ENCODE measurements at places on chromosomes 5 and 9. TPM values are rescaled to one million over a fixed set of nuclear protein-coding genes. Genes with fewer than 3 reads are reported as not detected.

DNA sequence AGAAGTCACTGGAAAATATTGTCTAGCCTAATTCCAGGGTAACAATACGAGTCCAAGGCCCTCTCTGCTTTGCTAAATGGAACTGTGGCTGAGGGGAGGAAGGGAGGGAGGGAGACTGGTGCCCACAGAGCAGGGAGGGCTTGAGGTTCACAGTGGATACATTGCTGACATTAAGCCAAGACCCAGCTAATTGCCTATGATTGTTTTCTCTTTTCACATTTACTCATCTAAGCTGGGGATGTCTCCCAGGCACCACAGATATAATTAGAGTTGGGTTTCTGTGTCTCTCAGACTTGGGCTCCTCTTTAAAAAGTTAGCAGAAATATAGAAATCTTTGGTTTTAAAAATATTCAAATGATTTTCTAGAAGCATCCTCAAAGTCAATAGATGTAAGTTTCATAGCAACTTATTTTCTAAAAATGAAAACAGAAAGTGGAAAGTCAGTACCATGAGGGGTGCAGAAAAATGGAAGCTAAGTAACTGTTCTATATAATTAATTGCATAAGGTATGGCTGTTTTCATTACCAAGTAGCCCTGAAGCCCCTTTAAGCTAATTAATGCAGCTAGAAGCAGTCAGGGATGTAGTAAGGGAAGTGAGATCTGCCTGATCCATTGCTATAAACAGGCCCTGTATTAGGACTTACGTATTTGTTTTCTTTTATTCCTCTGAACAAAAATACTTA is 259.8 kb downstream of the NDUFS4 start:
- DNase-seq = no peak

DNA sequence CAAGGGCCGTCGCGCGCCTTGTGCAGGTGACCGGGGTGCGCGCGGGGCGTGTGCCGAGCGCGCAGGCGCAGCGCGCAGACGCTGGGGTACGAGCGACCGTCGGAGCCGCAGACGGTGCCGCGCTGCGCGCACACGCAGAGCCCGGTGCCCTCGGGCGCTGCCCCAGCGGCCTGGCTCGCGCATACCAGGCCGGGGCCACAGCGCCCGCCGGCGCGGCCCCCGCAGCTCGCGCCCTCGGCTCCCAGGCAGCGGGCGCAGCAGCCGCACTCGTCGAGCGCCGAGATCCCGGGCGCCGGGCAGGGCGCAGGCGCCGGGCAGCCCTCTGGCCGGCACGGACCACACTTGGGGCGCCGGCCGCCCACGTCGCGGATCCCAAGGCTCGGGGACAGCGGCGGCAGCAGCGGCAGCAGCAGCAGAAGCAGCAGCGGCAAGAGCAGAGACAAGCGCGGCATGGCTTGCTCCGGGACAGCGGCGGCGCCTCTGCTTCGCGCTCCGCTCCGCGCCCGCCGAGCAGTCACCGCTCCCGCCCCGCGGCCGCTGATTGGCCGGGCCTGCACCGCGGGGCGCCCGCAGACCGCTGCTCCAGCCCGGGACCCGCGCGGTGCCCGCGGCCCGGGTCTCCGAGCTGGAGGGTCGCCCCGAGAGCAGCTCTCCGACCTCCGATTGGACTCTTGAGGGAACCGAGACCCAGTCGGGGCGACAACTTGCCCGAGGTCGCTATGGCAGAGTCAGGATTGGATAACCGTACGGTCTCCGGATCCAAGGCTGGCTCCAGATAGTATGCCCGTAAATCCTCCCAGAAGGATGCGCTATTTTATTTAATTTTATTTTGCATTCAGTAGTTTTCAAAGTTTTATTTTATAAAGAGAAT is at the start of gene IGFBPL1:
Gene IGFBPL1 (minus strand): TSS at position 482 of the 871 bp plus-strand sequence. CDS start 30 bp downstream, at position 452.
- DNase-seq = no peak

- DNase-seq = no peak
These were observed 33.8 kb downstream of the HTR1A start for GRCh38 chr5:63928451-63928850.

DNA sequence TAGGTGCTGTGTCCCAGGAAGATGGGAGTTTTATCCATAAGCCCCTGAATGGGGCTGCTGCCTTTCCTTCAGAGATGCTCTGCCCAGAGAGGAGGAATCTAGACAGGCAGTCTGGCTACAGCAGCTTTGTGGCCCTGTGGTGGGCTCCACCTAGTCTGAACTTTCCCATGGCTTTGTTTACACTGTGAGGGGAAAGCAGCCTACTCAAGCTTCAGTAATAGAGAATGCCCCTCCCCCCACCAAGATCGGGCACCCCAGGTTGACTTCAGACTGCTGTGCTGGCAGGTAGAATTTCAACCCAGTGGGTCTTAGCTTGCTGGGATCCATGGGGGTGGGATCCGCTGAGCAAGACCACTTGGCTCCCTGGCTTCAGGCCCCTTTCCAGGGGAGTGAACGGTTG is 100.9 kb upstream of the DPYSL3 start:
- DNase-seq = no peak

- peak; percentile 46 for DNase-seq
These were observed 192.1 kb upstream of the TRIM32 start for GRCh38 chr9:116494815-116495634.

GRCh38 chr9:71308454-71308853 is 187.0 kb upstream of the TRPM3 start:
- no peak for DNase-seq

DNA sequence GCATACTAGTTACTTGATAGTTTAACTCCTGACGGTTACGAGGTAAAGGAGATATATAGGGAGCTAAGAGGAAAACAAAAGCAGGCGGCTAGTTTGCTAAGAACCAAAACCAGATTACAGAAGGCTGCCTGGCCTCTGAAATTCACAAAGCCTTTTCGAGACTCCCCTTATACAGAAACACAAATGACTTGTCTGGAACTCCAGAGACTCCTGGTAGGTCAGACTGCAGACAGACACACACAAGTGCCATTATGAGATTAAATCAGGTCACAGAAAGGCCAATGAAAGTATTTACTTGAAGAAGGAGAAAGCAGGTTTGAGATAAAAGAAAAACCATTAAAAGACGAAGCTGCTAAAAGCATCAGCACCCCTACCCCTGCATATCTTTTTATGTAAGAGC is 142.5 kb upstream of the LRRTM2 start:
- DNase-seq = no peak

- DNase-seq = no peak
These were observed 417.5 kb downstream of the EFNA5 start for GRCh38 chr5:107253246-107253645.

DNA sequence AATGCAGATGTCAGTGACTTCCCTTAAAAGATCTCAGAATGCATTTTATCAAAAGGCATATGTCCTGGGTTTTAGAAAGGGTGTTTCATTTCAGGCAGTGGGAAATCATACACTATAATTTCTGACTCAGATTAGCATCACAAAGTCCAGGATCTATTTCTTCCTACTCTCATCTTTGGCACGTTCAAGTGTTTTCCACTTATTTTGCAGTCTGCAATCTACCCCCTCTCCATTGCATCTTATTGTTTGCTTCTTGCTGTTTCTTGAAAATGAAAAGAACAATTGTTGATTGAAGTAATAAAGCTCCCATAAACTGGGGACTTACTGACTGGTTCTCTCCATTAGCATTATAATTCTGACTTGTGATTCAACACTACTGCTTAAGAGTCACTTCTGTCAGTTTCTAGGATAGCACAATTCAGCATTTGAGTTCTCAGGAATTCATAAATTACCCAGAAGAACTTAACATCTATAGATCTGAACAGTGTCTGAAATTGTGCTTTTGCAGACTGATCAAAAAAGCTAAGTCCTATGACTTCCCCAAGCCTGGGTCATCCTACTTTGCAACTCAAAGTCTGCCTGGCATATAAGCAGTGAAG is 332.9 kb downstream of the RASEF start:
- DNase-seq = no peak

DNA sequence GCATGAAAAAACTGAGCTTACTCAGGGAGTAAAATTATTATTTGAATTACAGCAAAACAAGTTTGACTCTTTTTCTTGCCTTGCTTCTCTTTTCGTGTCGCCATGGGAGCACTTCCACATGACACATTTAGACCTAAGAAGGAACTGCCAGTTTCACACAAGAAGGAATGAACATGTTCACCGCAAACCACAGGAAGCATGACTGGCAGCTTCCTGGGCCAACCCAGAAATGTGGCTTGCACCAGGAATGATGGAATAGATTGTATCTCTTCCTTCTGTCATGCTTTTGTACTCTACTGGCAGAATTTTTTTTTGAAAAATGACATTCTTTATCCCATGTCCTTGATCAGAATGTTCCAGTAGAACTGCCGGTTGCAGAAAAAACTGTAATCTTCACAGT is 32.9 kb upstream of the MAN2A1 start:
- DNase-seq = peak; percentile 33

DNA sequence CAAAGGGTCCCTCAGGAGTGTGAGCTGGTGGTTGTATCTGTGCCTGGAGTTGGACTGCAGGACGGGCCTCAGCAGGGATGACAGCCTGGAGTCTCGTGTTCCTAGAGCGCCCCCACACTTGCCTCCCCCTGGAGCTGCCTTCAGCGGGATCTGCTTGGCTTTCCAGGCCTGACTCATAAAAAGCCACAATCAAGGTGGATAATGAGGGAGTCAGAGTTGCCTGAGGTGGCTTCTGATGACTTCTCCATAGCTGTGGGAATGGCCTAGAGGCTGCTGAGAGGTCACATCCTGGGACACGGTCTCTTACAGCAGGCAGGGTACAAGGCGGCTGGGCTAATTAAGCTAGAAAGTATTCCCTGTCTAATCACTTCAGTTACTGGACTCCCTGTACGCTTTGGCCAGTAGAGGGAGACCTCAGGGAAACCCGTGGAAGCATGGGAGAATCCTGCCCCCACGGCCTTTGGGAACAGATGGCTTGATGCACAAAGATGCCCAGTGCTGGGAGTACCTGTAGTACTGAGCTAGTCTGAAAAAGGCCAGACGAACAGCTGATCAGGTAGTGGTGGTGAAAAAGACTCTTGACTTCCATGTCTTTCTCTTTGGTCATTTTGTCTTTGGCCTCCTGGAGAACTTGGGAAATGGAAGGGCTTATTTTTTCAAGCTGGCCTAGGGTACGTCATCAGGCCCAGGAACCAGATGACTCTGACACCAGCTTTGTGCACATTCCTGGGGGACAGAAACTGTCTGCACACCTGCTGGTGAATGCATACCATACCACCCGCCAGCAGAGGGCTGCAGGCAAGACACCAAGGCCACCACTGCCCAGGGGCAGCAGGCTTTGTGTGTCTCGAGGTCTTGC is 16.1 kb upstream of the FRRS1L start:
- peak; percentile 17 for DNase-seq

- DNase-seq = no peak
These were observed 12.8 kb upstream of the DDX41 start for GRCh38 chr5:177529247-177530203.

DNA sequence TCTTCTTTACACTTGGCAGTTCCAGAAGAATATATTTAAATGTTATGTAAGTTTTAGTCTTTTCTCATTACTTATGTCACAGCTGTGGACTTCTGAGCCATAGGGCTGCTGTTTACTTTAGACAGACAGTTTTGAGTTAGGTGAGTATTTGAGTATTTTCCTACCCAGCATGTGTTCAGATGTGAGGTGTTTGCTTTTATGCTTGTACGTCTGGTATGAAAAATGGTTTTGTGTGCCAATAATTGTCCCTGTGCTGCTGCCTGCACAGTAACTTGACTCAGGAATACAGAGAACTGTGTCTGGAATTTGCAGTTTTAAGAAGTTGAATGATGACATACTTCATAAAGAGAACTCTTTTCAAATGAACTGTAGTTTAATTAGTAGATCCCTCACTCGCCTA is 20.8 kb downstream of the MEGF10 start:
- DNase-seq = no peak

DNA sequence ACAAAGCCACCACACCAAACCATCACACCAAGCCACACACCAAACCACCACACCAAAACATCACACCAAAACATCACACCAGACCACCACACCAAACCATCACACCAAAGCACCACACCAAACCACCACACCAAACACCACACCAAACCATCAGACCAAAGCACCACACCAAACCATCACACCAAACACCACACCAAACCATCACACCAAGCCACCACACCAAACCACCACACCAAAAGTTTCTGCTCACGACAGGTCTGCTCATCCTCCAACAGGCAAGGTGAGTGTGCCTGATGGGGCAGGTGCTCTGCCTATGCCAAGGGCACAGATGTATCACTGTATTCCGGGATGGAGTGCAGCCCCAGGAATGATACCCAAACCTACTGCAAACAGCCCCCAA is 87.9 kb upstream of the FSTL4 start:
- DNase-seq = no peak

DNA sequence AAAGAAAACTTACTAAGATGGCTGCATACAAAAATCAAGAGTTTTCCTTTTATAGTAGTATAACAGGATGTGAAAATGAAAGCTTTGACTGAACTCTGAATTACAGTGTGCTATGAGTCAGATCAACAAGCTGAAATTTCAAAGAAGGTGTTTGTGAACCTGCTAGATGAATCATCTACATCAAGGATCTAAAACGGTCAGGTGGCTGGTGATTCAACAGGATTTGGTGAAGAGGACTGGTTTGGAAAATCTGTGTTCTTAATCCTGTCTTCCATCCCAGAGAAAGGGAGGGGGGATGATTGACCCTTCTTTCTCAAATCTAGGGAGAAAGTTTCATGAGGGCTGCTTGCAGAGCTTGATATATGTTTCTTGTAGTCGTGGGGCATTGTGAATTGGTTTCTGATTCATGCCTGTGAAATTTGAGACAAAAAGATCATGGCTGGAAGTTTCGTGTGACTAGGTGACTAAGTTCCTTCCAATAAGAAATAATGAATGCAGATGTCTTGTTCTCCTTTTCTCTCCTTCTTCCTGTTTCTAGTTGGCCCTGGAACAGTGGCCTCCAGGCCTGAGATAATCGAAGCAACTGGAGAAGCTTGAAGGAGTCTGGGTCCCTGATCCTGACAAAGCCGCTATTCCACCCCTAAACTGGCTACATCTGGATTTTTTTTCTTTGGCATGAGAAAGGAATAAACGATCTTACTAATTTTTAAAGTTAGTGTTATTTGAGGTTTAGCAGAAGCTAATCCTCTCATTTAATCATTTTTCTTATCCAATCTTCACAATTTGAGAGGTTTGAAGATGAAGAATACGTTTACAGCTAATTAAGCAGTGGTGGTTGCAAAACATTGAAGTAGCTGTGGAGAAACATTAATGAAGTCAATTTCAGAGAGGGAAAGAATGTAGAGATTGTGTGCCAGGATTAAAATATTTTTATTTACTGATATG is 67.2 kb downstream of the MRPS30 start:
- peak; percentile 33 for DNase-seq

The CACFD1 gene
- total RNA-seq = 2.3 TPM

The C5orf46 gene
- not detected for total RNA-seq

The APBA1 gene
- not detected for total RNA-seq

The PCDHGA2 gene
- total RNA-seq = not detected

The CMYA5 gene
- total RNA-seq = 0.30 TPM

The ZNF658 gene
- total RNA-seq = 1.7 TPM

The TMEM267 gene
- 14.2 TPM for total RNA-seq

The GRXCR2 gene
- total RNA-seq = not detected

The C5orf52 gene
- not detected for total RNA-seq

The KLF4 gene
- total RNA-seq = 1.8 TPM

The NR3C1 gene
- 39.5 TPM for total RNA-seq

The SAPCD2 gene
- 3.5 TPM for total RNA-seq

The CACNA1B gene
- 0.07 TPM for total RNA-seq

The INPP5E gene
- total RNA-seq = 14.4 TPM

The SHOC1 gene
- total RNA-seq = not detected

The UBLCP1 gene
- 22.7 TPM for total RNA-seq
